K562 (cell line): ENCODE measurements at places on chromosomes 1 and 21. TPM values are rescaled to one million over a fixed set of nuclear protein-coding genes. Genes with fewer than 3 reads are reported as not detected.

GRCh38 chr1:18967066-18967690, 10.7 kb upstream of the IFFO2 start:
- H3K4me3 ChIP-seq: no peak overlapping the region
- H3K36me3 ChIP-seq: no peaks in the 10 kb centered on the region
- no peak for DNase-seq
- H3K27ac ChIP-seq: no peak overlapping the region

- no peak overlapping the region for H3K27ac ChIP-seq
- DNase-seq: peak; percentile 47
- H3K4me3 ChIP-seq: no peak overlapping the region
- H3K4me1 ChIP-seq: no peaks in the 10 kb centered on the region
- peaks cover 7% of the 10 kb centered on the region; the same call in 1 of the 3 replicates for H3K27me3 ChIP-seq
These were observed 166.1 kb downstream of the PDE4B start for GRCh38 chr1:65958561-65959350.

Gene INSRR
- total RNA-seq: 0.18 TPM in 2 replicates

DNA sequence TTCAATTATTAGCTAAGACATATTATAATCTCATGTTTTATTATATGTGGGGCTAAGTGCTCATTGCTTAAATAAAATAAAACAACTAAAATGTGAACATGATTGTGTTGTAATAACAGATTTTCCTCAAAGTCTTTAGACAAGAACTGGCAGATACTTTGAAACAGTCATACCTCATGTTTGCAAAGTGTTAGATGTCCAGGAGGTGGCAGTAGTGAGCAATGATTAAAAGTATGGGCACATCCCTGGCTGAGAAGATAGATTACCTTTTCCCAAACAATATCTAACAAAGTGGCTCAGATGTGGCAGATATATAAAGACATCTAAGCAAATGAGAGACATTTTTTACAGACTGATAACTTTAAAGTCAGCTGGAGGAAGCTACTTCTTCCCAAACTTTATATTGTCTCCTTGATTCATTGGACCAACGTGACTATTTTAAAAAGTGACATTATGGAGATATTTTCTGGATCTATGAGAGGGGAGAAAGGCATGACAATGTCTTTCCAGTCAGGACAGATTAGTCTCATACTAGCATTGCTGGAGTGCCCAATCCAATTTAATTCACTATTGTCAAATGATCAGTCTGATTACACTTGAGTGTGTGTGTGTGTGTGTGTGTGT, 269.8 kb downstream of the S1PR1 start:
- peak; percentile 54 for DNase-seq
- no peaks in the 10 kb centered on the region for H3K27me3 ChIP-seq
- no peak overlapping the region for H3K27ac ChIP-seq
- H3K4me1 ChIP-seq: no peaks in the 10 kb centered on the region

GRCh38 chr1:162178432-162178831, 108.9 kb downstream of the NOS1AP start:
- H3K27me3 ChIP-seq: peaks cover 15% of the 10 kb centered on the region; the same call in 1 of the 3 replicates
- no peaks in the 10 kb centered on the region for H3K36me3 ChIP-seq
- H3K27ac ChIP-seq: no peak overlapping the region

- H3K4me3 ChIP-seq: no peak overlapping the region
- no peaks in the 10 kb centered on the region for H3K27me3 ChIP-seq
- no peak overlapping the region for H3K27ac ChIP-seq
- no peak for DNase-seq
These were observed 31.9 kb downstream of the MIXL1 start for GRCh38 chr1:226255380-226255779.

DNA sequence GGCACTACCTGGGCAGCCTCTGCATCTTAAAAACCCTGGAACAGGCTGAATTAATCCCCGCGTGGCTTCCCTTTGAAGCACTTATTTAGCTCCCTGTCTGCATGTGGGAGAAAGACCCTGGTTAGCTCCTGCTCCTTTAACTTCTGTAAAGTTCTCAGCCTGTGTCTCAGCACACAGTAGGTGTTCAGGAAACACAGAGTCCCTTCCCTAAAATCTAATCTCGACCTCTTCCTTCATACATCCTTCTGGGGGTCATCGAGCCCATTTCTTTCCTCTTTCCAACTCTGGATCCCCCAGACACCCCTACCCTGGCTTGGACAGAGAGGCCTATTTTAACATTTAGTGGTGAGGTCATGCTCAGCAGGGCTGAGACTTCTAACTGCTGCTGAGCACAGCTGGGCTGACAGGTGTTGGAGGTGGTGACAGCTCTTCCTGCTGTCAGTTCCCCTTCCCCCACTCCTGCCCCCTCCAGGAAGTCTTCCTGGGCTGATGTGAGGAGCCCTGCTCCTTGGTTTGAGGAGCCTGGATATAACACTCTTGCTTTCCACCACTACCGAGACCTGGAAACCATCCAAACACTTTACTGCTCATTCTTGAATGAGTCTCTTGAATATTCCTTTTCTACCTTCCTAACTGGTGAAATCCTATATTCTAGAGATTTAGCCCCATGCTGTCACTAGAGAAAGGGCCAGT, 5.3 kb downstream of the E2F2 start:
- no peak for DNase-seq
- no peaks in the 10 kb centered on the region for H3K27me3 ChIP-seq
- H3K4me1 ChIP-seq: peaks cover 53% of the 10 kb centered on the region

- H3K27me3 ChIP-seq: no peaks in the 10 kb centered on the region
- no peaks in the 10 kb centered on the region for H3K4me1 ChIP-seq
- no peak for DNase-seq
- no peaks in the 10 kb centered on the region for H3K36me3 ChIP-seq
- H3K27ac ChIP-seq: no peak overlapping the region
These were observed 46.4 kb upstream of the TRABD2B start for GRCh38 chr1:48043622-48044021.

DNA sequence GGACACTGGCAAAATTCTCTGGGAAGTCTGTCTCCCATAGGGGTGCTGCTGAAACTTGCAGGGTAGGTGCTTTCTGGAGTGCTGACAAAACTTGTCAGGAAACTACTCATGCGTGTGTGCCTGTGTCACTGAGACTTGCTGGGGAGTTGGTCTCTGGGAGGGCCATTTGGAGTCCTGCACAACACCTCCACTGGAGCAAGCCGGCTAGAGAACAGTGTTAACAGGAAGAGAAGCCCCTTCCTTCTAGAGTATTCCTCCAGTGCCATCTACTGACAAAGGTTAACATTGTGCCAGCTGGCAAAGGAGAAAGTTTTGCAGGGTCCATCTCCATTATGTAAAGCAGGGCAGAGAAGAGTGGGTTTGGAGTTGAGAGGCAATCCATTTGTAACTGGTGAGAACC, 30.0 kb downstream of the ZMYM4 start:
- no peaks in the 10 kb centered on the region for H3K4me1 ChIP-seq
- H3K4me3 ChIP-seq: no peak overlapping the region
- H3K27ac ChIP-seq: no peak overlapping the region
- no peaks in the 10 kb centered on the region for H3K27me3 ChIP-seq

- H3K4me3 ChIP-seq: peak overlapping the region; percentile 69
- H3K36me3 ChIP-seq: peaks cover 56% of the 10 kb centered on the region
- H3K27me3 ChIP-seq: no peaks in the 10 kb centered on the region
These were observed 3.8 kb downstream of the IRF2BP2 start for GRCh38 chr1:234605983-234606783.

Gene USP21
- total RNA-seq: 41.7 and 42.7 TPM in 2 replicates

DNA sequence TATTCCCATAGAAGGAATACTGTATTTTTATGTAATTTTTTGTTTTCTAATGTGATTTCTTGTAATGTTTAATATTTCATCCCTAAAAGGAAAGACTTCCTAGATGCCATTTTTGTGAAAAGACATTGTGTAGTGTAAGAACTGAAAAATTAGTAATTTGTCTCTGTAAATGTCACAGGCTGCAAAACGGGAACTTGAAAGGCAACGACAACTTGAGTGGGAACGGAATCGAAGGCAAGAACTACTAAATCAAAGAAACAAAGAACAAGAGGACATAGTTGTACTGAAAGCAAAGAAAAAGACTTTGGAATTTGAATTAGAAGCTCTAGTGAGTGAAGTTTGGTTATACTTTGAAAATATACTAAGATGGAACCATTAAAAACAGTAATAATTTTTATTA, 132.2 kb downstream of the ITSN1 start:
- H3K36me3 ChIP-seq: no peaks in the 10 kb centered on the region
- DNase-seq: no peak

Gene CFHR1
- 0.18 TPM in 1 of 2 replicates, not detected in the other for total RNA-seq

DNA sequence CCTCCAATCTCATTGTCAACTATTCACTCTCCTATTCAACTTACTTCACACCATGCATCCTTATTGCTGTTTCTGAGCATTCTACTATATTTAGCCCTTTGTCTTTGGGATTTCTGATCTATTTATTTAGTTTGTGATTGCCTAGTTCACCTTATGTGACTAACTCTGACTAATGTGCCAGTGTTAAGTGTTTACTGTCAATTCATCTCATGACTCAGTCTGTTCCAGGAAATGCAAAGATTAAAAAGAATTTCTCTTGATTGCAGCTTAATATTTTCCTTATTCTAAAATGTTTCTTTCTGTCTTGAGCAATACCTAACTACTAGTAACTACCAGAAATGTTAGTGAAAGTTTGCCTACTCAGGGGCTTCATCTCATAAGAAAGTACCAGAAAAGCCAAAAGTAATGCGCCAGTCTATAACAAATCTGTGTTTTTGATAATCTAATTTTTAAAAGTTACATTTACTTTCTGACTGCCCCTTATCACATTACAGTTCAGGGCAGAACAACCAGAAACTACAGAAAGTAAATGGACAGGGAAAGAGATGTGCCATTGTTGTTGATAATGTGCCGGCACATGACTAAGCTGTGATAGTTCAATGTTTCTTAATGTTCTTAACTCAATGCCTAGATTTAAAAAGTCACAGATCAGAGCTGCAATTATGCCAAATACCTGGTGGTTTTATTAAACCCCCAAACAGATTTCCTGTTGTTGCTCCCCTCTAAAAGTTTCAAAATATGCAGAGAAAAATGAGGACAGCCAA, 556.5 kb downstream of the PTBP2 start:
- no peaks in the 10 kb centered on the region for H3K27me3 ChIP-seq

DNA sequence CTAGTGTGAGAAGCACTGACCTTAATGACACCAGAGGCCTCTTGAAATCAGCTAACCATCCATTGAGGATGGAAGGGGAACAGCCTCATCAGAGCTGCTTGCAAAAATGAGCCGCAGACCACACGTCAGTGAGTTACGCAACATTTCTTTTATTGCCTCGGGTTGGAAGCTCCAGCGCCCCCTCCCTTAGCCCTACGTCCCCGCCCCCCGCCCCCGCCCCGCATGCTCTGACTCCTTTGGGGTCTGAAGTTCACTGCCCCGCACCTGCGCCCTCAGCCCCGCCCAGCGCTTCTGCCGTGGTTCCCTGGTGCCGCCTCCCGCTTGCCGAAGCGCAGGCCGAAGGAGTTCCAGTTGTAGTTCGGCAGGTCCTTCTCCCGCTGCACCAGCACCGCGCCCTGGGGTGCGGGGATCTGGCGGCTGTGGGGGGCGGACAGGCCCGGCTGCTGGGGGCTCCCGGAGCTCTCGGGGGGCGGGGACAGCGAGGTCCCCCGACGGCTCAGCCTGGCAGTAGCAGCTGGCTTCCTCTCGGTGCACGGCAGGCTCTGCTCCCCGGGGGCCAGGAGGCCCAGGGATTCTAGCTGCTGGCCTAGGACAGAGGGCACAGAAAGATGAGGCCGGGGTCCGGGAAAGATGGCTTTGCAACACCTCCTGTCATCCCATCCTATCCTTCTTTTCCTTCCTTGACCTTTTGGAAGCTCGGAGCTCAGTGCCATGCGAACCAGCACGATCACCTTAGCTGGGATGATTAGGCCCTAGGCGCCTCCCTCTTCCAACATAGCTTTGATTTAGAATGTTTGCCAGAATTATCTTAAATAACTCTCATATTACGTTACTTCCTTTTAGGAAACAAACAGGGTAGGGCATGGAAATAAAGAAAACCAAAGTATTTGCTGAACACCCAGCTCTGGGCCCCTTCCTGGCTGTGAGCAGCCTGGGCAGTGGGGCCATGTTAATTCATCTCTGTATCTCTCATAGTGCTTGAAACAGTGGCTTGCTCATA, 5.8 kb downstream of the KISS1 start:
- no peak overlapping the region for H3K4me3 ChIP-seq
- H3K27me3 ChIP-seq: peaks cover 41% of the 10 kb centered on the region
- H3K36me3 ChIP-seq: no peaks in the 10 kb centered on the region
- no peak overlapping the region for H3K27ac ChIP-seq
- peaks cover 4% of the 10 kb centered on the region; the same call in 1 of the 2 replicates for H3K4me1 ChIP-seq

- H3K27ac ChIP-seq: no peak overlapping the region
- no peak overlapping the region for H3K4me3 ChIP-seq
- H3K27me3 ChIP-seq: peaks cover 7% of the 10 kb centered on the region; the same call in 2 of the 3 replicates
- no peaks in the 10 kb centered on the region for H3K36me3 ChIP-seq
These were observed 35.1 kb upstream of the GUCA2B start for GRCh38 chr1:42118125-42118524.

Gene FPGT
- 19.9 and 20.9 TPM in 2 replicates for total RNA-seq

Gene AIRE
- not detected in 2 replicates for total RNA-seq

Gene TIE1
- total RNA-seq: 0.20 and 0.31 TPM in 2 replicates

DNA sequence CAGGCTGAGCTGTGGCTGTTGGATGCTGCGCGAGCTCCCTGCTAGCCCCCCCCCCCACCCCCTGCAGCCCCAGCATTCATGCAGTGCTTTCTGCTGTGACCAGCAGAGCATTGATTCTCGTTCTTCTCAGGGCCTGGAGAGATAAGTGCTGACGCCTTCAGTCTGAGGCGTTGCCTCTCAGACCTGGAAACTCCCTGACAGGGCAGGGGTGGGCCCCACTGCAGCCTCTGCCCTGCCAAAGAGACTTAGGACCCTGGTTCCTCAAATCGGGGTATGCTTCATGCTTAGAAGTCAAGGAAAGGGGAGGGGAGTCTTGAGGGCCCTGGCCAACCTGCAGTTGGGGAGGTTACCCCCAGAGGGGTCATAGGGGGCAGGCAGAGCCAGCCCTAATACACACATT, 38.5 kb downstream of the PTPRF start:
- no peak overlapping the region for H3K4me3 ChIP-seq
- peaks cover 4% of the 10 kb centered on the region; the same call in 2 of the 3 replicates for H3K4me1 ChIP-seq
- peaks cover 39% of the 10 kb centered on the region for H3K27me3 ChIP-seq
- no peaks in the 10 kb centered on the region for H3K36me3 ChIP-seq
- DNase-seq: no peak

- H3K36me3 ChIP-seq: no peaks in the 10 kb centered on the region
- H3K27me3 ChIP-seq: no peaks in the 10 kb centered on the region
- no peaks in the 10 kb centered on the region for H3K4me1 ChIP-seq
- H3K27ac ChIP-seq: no peak overlapping the region
- no peak for DNase-seq
These were observed 15.4 kb downstream of the CTXND2 start for GRCh38 chr1:150902346-150902745.

DNA sequence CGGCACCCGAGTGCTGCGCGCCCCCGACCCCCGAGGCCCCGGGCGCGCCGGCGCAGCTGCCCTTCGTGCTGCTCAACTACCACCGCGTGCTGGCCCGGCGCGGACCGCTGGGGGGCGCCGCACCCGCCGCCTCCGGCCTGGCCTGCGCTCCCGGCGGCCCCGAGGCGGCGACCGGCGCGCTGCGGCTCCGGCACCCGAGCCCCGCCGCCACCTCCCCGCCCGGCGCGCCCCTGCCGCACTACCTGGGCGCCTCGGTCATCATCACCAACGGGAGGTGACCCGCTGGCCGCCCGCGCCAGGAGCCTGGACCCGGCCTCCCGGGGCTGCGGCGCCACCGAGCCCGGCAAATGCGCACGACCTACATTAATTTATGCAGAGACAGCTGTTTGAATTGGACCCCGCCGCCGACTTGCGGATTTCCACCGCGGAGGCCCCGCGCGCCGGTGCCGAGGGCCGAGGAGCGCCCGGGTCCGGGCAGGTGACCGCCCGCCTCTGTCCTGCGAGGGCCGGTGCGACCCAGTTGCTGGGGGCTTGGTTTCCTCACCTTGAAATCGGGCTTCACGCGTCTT, 49.0 kb downstream of the SIM2 start:
- peaks cover 21% of the 10 kb centered on the region for H3K4me1 ChIP-seq
- no peaks in the 10 kb centered on the region for H3K36me3 ChIP-seq
- peaks cover 34% of the 10 kb centered on the region; the same call in 2 of the 3 replicates for H3K27me3 ChIP-seq
- peak; percentile 82 for DNase-seq
- peak overlapping the region; percentile 21 for H3K4me3 ChIP-seq
